ENCODE measurements at places on chromosomes 7 and 10. TPM values are rescaled to one million over a fixed set of nuclear protein-coding genes. Genes with fewer than 3 reads are reported as not detected.

- no peak for DNase-seq
Observed at GRCh38 chr10:63520500-63521415, at the start of gene REEP3. Gene REEP3 (plus strand): TSS chr10:63521401. CDS start chr10:63521546, 145 bp downstream.

GRCh38 chr7:90492250-90492649 lies 22.8 kb downstream of the PTTG1IP2 start:
- DNase-seq = no peak

- DNase-seq = no peak
Observed at GRCh38 chr10:423178-423577, 266.3 kb downstream of the DIP2C start.

GRCh38 chr7:140597428-140597949 lies 43.1 kb downstream of the DENND2A start:
- peak; percentile 22 for DNase-seq

- DNase-seq = peak; percentile 93
Observed at GRCh38 chr10:3781468-3782145, 3.4 kb downstream of the KLF6 start.

DNA sequence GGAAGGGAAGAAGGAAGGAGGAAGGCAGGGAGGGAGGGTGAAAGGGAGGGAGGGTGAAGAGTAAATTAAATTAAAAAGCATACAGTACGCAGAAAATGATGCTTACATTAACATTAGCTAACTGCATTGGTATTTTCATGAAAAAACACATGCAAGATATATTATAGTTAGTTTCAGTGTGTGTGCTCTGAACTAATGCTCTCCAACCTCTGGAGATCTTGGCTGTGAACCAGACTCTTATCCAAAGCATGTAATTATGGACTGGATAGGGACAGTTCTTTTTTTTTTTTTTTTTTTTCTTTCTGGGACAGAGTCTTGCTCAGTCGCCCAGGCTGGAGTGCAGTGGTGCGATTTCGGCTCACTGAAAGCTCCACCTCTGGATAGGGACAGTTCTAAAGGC lies 357.0 kb downstream of the FRMD4A start:
- DNase-seq = no peak

DNA sequence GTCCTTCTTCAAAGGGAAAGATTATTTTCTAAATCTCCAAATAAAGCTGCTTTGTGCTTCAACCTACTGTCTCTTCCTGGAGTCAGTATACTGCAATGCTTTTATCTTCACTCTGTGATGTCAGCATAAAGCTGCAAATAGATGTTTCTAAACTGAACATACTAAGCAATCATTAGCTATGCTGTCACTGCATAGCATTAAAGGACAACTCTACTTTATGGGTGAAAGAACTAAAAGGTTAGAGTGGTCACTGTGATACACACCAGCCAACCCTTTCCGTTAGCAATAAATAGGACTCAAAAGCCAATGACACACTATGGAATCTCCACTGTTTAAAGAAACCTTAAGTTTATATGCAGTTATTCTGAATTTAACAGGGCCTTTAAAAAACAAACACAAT lies 1.8 kb downstream of the CCDC186 start:
- DNase-seq = no peak

DNA sequence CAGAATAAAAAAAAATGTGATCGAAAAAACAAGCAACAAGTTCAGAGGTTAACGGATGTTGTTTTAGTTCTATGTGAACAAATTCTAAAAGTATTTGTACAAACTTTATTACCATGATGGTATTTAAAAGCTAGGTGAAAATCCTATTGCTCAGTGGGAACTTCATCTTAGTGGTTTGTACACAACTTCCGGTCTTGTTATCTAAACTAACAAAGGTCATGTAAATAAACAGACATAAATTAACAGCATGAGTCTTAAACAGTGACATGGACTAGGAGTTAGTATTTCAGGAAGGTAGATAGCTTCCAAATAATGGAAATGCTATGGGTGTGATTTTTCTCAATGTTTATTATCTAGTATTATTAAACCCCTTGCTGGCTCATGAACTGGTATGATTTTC lies 83.8 kb downstream of the SPAG6 start:
- DNase-seq = no peak

GRCh38 chr7:98996150-98996552 lies 117.8 kb downstream of the TRRAP start:
- DNase-seq = no peak

GRCh38 chr10:71442000-71442399 lies 45.3 kb downstream of the CDH23 start:
- peak; percentile 47 for DNase-seq

DNA sequence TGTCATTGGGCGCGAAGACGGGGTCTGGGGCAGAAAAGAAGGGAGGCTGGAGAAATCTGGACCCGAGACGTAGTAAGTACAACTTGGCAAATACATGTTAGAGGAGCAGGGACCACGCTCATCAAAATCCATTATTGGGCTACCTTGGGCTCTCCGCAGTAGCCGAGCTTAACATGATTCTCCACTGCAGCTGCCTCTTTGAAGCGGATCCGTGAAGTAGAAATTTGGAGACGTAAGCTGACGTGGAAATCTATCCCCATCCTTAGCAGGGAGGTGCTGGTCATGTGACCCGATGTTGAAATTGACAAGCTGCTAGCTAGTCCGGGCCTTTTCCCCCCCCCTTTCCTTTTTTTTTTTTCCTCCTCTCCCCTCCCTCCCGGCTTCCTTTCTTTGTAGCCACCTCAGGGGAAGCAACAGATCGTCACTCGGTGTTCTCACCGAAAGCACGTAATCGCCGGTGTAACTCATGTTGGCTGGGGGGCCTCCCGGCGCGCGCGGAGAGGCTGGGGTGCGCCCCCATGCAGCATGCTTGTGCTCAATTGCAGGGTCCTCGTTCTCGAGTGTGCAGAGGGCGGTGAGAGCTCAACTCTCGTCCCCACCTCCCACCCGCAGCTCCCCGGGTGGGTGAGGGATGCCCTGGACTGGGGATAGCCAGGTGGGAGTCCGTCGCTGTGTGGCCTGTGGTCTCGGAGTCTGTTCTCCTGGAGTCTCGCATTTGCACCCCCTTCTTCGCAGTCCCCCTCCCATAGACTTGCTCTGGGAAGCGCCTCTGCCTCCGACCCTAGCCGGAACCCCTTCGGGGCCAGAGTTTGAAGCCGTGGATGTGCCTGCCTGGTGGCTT lies at the start of gene HOXA11:
Gene HOXA11, minus strand, starts transcription at position 220 of the 841 bp plus-strand sequence. Its CDS starts 88 bp downstream, at position 132.
- DNase-seq = peak; percentile 63

- DNase-seq = no peak
Observed at GRCh38 chr10:131815266-131816156, 85.3 kb upstream of the PPP2R2D start.

DNA sequence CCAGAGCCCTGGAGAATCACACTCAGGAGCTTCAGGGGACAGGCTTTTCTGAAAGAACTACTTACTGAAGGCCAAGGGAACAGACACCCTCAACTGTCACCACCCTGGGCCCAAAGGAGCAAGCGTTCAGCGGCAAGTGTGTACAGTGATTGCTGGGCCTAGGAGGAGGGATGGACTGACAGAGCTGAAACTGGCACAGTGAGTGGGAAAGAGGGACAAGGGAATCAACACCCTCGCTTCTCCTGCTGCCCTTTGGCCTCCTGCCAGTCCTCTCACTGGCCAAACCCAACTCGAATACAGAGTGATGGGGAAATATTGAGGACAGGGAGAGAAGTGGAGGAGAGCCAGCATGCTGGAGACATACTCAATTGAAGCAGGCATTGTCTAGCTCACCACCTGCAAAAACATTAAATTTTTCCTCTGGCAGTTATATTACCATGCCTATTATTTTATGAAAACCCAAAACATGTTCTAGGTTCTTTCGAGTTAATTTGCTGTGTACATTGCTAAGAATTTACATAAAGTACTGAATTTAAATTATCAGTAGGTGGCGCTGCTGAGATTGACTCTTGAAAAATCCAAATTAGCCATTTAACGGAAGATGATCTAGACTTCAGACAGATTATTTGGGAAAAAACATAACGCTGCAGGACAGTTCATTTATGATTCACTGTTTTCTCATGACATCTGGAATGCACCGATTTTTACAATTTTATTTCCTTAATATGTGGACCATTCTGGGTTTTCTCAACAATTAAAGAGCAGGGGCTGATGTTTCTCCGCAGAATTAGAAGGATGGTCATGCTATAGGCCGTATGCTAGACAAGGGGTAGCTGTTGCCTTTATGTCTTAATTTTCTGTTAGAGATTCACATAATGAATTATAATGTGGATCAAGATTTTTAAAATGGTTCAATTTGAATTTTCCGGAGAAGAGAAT lies 14.7 kb upstream of the TMEM236 start:
- no peak for DNase-seq

- no peak for DNase-seq
Observed at GRCh38 chr10:62647375-62648092, 157.0 kb upstream of the ADO start.

- no peak for DNase-seq
Observed at GRCh38 chr10:18214691-18215563, 74.7 kb downstream of the CACNB2 start.

CBLL1 gene
- polyA plus RNA-seq = 7.6 TPM

TYW1B gene
- 1.2 TPM for polyA plus RNA-seq

C10orf95 gene
- polyA plus RNA-seq = 0.18 TPM

MSMB gene
- not detected for polyA plus RNA-seq

DYDC2 gene
- not detected for polyA plus RNA-seq

C10orf53 gene
- polyA plus RNA-seq = not detected

CALY gene
- 0.04 TPM for polyA plus RNA-seq

Data from spleen (tissue), 13 donors.